ENCODE measurements at places on chromosomes 12 and 14.

DNA sequence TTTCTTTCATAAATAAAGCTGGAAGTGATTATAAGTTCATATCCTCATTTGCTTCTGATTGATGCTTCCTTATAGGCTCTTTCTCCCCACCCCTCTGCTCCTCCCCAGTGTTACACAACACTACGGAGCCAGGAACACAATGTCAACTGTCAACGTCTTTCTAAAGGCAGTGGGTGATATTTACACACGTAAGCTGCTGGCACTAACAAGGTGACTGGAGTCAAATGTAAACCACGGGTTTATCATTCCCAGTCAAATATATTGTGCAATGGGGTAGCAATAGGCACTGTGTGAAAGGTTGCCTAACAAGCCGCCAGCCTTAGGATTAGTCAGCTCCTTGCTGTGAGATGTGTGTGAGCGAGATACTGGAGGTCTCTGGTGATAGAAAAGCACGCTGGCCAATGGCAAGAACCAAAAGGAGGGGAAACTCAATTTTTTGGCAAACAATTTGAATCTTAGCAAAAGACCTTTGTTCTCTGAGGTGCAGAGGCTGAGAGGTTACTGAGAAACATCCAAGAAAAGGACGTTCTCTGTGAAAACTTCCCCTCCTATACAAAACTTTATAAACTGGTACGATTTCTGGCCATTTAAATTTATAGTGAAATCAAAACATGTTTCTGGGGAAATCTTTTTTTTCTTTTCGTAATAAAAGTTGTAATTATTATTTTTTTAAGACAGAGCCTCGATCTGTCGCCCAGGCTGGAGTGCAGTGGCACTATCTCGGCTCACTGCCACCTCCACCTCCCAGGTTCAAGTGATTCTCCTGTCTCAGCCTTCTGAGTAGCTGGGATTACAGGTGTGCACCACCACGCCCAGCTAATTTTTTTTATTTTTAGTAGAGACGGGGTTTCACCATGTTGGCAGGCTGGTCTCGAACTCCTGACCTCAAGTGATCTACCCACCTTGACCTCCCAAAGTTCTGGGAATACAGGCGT is 22.3 kb upstream of the HECTD1 start:
- no peak for DNase-seq

GRCh38 chr12:109840305-109841074 is 7.3 kb upstream of the TRPV4 start:
- no peak for DNase-seq

- no peak for DNase-seq
Observed at GRCh38 chr14:96299441-96299840, 43.4 kb downstream of the BDKRB1 start.

DNA sequence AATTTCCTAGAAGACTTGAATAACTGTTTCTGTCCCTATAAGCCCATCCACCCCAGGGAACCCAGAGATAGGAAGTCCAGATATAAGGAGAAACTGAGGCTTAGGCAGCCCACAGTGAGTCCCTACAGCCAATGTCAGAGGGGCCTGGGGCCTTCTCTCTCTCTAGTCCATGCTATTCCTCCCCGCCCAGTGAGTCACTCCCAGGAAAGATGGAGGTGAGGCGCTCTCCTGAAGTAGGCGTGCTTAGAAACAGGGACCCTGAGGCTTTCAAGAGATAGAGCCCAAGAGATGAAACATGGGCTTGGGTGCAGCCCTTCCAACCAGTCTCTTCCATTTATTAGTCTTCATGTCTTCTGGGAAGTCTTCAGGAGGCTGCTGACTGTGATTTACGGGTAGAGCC is 2.3 kb upstream of the SMUG1 start:
- no peak for DNase-seq

- no peak for DNase-seq
Observed at GRCh38 chr14:100618763-100619320, 31.6 kb upstream of the BEGAIN start.

DNA sequence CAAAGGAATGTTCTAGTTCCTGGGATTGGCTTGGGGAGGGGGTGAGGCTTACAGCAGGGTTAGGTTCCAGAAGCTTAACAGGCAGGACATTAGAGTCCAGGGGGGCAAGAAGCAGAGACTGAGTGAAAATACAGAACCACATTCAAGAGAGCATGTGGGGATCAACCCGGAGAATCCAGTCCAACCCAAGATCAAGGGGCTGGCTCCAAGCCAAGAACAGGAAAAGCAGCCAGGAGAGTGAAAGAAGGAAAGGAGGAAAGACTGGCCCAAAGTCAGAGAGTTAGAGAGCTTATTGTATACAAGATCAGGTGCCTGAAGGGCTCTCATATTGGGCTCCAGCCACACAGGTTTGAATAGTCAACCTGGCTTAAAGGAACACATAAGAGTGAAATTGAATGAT is 190.3 kb upstream of the CDKN3 start:
- DNase-seq, result no peak

DNA sequence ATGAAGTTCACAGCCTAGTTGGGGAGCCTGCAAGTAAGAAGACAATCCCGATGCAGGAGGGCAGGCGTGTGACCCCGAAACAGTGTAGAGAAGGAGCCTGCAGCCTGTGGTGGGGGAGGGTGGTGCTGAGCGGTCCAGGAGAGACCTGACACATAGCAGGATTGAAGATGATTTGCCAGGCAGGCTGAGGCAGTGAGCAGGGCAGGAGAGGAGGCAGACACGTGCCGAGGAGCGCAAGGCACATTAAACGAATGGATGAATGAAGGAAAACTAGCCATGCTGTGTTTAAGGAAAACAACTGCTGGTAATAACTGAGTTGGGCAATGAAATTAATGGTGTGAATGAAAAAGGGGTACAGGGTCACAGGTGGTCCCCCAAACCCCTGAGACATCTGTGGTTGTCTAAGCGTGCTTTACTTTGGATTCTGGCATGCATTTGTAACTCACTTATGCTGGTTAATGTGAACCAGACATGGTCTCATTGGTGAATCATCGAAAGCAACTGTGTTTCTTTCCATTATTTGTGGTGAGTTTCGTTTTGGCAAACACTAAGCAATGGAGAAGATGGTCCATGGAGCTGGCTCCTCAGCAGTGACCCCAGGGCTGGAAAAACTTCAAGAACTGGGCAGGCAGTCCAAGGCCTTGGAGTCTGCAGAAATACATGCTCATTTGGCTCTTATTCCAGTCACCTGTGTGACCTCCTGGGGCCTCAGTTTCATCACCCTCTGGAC is 96.9 kb upstream of the EVL start:
- no peak for DNase-seq

DNA sequence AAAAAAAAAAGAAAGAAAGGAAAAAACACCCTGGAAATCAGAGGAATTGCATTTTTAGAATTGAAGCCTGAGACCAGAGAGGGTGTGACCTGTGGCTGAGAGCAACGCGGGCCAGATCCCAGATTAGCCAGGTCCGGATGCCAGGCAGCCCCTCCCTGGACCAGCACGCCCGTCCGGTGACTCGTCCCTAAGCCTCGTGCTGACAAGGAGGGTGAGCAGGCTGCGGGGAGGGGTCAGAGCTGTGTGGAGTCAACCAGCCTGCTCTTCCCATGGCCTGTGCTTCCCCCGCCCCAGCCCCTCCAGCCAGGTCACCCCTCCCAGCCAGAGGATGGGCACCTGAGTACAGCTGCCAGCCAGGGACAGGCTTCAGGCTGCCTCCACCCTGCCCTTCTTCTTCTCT is 4.2 kb upstream of the KLC1 start:
- no peak for DNase-seq
